Kidney (tissue), 22 donors: ENCODE measurements at places on chromosomes 7 and 10. TPM values are rescaled to one million over a fixed set of nuclear protein-coding genes. Genes with fewer than 3 reads are reported as not detected.
A peak's percentile ranks its signal among the peaks of the same experiment; 100 is the strongest.

- no peaks in the 10 kb centered on the region for H3K27me3 ChIP-seq
- no peak for DNase-seq
- H3K36me3 ChIP-seq: no peaks in the 10 kb centered on the region
- H3K27ac ChIP-seq: no peak overlapping the region
- no peak overlapping the region for H3K4me3 ChIP-seq
- H3K4me1 ChIP-seq: no peaks in the 10 kb centered on the region
Measured at GRCh38 chr7:126079581-126079980, 1150.0 kb upstream of the POT1 start.

DNA sequence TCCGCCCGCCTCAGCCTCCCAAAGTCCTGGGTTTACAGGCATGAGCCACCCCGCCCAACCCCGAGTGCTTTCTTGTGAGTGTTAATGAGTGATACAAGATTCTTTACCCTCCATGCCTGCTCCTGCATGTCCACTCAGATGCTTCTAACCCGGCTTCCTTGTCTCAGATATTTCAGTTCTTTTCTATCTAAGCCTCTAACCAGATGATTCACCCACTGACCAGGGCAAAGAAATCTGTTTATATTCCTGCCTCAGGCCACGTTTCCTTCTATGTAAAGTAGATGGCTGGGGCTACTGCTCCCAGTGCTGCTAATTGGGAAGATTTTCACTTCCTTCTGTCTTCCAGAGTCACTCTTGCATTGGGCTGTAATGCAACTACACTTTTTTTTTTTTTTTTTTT, 395.1 kb upstream of the ANKRD30A start:
- H3K36me3 ChIP-seq: no peaks in the 10 kb centered on the region
- DNase-seq: no peak
- H3K27me3 ChIP-seq: no peaks in the 10 kb centered on the region
- H3K27ac ChIP-seq: no peak overlapping the region
- no peaks in the 10 kb centered on the region for H3K4me1 ChIP-seq
- H3K4me3 ChIP-seq: no peak overlapping the region

DNA sequence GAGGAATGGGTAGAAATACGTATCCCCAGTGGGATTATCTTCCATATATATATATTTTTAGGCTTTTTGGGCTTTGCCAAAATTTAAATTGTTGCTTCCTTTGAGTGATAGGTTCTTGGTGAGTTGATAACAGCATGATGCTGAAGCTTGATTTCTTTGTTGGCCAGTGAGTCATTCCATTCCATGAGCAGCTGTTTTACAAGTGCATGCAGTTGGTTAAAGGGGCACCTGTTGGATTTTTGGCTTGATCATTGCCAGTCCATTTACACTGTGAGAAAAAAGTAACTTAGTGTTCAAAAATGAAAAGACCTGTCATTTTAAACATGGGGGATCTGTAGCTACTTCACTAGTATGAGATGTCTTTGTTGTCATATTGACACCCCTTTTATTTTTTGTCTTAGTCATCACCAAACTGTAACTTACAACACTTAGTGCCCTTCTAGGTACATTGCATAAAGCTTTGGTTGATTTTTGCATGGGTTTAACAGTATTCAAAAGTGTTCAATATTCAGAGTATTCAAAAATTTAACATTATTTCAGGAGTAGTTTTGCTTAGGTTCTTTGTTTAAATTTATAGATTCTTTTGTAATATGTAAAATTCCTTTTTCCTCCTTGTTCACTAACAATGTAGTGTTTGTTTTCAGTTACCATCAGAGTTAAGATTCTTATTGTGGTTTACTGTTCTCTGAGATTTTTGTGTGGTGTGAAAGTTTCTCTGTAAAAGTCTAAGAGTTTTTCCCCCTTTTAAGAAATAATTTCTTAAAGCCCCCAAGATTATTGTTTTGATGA, 8.8 kb downstream of the AKAP9 start:
- no peak overlapping the region for H3K4me3 ChIP-seq
- H3K27me3 ChIP-seq: no peaks in the 10 kb centered on the region
- DNase-seq: no peak
- no peak overlapping the region for H3K27ac ChIP-seq
- H3K36me3 ChIP-seq: no peaks in the 10 kb centered on the region
- H3K4me1 ChIP-seq: no peaks in the 10 kb centered on the region

The GIMAP2 gene
- total RNA-seq: 19.5 TPM

- no peaks in the 10 kb centered on the region for H3K4me1 ChIP-seq
- H3K4me3 ChIP-seq: no peak overlapping the region
- no peak for DNase-seq
- H3K27me3 ChIP-seq: no peaks in the 10 kb centered on the region
Measured at GRCh38 chr10:18238870-18239485, 98.8 kb downstream of the CACNB2 start.

- DNase-seq: no peak
- no peaks in the 10 kb centered on the region for H3K4me1 ChIP-seq
- no peaks in the 10 kb centered on the region for H3K36me3 ChIP-seq
- H3K4me3 ChIP-seq: no peak overlapping the region
Measured at GRCh38 chr7:21108182-21108581, 319.7 kb upstream of the SP4 start.

The GIMAP8 gene
- 24.3 TPM for total RNA-seq

- no peaks in the 10 kb centered on the region for H3K36me3 ChIP-seq
- no peak overlapping the region for H3K27ac ChIP-seq
- H3K4me3 ChIP-seq: no peak overlapping the region
- peak; percentile 75 for DNase-seq
- no peaks in the 10 kb centered on the region for H3K27me3 ChIP-seq
Measured at GRCh38 chr7:144854839-144855424, 19.1 kb upstream of the TPK1 start.
